ENCODE measurements at places on chromosomes 3 and 15.

GRCh38 chr3:4732925-4733324 is 239.8 kb downstream of the ITPR1 start:
- DNase-seq: no peak

DNA sequence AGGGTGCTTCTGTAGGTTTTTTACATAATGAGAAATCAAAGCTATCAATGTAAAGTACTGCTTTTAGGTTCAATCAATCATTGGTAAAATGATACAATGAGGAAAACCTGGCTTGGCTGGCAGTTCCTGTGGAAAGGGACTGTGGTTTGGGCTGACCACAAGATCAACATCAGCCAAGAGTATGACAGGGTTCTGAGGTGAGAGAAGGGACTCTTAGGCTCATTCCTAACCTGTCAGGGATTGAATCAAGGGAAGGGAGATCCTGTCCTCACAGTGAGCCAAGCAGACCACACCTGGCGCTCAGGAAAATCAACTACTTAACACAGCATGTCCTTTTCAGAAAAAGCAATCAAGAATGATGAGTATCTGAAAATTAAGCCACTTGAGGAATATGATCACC is 111.1 kb downstream of the MAGI1 start:
- no peak for DNase-seq

- no peak for DNase-seq
Measured at GRCh38 chr3:67176396-67176795, 178.3 kb downstream of the KBTBD8 start.

DNA sequence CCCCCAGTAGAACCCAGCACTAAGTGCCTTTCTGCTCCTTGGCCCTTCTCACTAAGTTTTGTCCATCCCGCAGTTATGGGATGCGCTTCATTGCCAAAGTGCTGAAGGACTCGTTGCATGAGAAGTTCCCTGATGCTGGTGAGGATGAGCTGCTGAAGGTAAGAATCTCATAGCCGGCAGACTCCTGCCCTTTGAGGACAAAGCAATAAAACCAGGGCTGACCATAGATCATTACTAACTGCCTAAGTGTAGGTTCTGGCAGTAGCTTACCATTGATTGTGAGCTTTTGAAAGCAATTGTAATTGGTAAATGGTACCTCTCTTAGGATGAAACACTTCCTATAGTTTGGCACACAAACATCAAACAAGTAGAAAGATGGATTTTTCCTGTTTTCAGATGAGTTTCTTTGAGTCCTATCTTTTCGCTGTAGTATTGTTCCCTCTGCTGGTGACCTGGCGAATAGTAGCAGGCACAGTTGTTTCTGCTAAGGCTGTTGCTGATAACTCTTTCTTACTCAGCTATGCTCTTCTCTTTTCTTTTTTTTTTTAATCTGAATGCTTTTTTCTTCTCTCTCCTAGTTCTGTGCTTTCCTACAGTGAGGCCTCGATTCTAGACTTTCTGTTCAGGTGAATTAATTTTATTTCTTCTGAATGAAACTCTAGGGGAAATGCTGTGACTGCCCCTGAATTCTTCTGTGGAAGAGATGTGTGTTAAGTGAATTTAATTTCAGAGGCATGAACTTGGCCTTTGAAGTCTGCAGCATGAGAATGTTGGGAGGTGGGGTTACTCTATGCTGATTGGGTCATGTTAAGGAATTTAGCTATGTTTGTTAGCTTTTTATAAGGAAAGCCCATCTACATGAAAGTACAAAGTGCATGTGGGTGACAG is 47.4 kb upstream of the CRTC3 start:
- no peak for DNase-seq

GRCh38 chr15:73794443-73795133 is 41.4 kb upstream of the INSYN1 start:
- no peak for DNase-seq

DNA sequence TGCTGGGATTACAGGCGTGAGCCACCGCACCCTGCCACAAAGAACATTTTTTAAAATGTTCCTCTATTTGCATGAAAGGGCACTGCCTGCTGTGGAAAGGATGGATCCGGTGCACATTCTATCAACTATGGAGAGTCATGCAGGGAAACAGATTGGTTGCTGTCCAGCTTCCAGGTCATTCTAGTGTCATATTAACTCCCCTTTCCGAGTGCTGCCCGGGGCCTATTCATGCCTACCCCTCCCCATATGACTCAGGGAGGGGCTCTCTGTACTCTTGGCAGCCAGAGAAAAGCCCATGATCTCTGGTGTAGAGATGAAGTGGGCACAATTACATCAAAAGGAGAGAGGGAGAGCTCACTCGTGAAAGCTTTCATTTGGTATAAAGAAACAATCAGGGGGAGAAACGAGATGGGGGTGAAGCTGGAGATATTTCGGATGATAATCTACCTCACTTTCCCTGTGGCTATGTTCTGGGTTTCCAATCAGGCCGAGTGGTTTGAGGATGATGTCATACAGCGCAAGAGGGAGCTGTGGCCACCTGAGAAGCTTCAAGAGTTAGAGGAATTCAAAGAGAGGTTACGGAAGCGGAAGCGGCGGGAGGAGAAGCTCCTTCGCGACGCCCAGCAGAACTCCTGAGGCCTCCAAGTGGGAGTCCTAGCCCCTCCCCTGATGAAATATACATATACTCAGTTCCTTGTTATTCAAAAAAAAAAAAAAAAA is 16.1 kb upstream of the AHSG start:
- DNase-seq: no peak

DNA sequence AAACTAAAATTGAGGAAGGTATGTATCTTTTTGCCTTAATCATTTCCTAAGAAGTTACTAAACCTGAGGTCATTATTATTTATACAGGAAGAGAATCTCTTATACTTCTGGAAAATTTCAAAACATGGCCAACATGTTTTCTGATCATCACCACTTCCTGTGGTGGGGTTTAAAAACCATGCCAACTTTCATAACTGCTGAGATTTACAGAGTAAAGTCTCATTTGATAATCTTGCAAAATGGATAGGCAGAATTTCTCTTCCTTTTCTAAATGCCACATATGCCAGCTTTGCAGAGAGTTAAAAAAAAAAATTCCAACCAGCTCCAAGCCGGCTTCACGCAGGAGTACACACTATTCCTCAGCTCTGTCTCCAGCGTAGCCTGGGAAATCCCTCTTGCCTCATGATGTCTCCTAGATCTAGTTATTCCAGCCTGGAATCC is 124.3 kb upstream of the SPRED1 start:
- no peak for DNase-seq

GRCh38 chr3:135056084-135056730 is 261.1 kb downstream of the EPHB1 start:
- DNase-seq: no peak

GRCh38 chr3:9420850-9421549 is 23.6 kb downstream of the SETD5 start:
- no peak for DNase-seq

DNA sequence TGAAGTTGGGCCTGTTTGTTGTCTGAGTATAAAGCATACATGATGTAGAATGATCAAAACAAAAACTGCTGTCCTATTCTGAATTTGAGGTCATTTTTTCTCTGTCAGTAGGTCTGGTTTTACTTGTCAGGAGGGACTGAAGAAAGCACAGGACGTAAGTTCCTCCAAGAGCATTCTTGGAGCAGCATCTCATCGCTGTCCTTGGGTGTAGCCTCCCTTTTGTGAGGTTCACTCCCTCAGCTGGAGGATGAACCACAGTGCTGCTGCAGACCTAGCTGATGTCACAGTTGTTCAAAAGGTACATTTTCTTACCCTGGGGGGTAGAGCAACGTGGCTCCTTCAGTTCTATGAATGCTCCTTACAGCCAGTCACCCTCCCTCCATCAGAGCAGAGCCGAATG is 490.0 kb upstream of the TBL1XR1 start:
- no peak for DNase-seq

GRCh38 chr15:98666841-98667240 is 18.5 kb downstream of the IGF1R start:
- DNase-seq: no peak

DNA sequence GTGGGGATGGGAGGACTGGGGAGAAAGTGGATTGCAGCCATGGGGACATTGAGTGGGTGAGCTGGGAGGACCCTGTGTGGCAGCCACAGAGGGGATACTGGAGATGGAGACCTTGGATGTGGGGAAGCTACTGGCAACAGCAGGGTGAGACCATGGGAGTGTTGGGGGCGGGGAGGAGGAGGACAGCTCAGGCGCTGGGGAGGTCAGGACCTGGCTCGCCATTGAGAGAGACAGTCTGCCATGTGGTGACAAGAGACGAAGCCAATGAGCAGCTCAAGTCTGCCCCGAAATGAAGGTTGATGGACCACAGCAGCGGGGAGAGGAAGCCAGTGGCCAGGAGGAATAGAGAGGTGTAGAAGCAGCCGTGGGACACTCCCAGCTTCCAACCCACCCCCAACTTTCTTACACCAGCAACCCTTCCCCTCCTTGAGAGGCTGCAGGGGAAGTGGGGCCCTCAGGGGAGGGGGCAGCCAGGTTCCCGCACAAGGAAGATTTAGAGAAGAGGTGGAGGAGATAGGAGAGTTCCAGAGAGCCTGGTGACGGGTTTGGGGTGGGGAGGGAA is 118.1 kb downstream of the ASB7 start:
- no peak for DNase-seq

DNA sequence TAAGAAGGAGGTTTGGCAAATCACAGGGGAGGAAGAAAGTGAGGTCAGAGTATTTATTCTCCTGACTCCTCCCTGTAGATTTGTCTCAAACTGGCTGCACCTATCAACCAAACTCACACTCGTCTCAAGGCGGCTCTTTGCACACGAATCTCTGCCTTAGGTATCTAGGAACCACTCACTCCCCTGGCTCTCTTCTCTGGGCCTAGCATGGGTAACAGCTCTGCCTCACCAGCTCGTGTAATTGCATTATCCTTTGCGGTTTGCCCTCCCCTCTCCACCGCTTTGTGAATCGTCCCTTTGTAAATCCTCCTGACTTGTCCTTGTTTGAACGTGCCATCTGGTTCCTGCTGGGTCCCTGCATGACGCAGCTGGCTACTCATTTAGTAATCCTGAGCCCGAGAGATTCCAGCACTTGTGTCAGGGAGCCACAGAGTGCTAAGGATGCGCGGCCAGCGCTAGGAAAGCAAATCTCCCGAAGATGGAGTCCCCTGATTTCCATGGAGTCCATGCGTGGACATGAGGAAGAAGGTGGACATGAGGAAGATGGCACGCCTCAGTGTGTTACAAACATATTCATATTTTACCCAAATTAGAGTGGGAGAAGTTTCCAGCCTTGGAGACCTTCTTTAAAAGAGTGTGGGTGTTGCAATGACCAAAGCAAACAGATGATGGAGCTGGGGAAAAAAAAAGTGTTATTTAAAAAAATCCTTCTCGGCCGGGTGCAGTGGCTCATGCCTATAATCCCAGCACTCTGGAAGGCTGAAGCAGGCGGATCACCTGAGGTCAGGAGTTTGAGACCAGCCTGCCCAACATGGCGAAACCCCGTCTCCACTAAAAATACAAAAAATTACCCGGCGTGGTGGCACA is 26.7 kb downstream of the NRROS start:
- DNase-seq: no peak

DNA sequence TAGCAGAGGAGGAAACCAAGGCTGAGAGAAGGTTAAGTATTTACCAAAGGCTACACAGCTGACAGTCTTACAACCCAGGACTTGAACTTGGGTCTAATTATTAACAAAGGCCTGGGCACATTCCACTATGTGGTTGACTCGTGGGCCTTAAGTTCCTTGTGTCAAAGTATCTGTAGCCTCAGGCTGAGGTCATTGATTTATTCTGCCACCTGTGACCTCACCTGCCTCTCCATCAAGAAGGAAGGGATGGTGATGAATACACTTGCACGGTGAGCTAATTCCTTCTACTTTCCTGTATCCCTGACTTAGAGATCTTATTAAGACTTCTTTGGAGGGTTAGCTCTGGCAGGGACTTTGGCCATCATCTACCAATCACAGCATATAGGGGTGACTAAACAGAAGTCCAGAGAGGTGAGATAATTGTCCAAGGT is 19.9 kb upstream of the LRRC58 start:
- DNase-seq: no peak

DNA sequence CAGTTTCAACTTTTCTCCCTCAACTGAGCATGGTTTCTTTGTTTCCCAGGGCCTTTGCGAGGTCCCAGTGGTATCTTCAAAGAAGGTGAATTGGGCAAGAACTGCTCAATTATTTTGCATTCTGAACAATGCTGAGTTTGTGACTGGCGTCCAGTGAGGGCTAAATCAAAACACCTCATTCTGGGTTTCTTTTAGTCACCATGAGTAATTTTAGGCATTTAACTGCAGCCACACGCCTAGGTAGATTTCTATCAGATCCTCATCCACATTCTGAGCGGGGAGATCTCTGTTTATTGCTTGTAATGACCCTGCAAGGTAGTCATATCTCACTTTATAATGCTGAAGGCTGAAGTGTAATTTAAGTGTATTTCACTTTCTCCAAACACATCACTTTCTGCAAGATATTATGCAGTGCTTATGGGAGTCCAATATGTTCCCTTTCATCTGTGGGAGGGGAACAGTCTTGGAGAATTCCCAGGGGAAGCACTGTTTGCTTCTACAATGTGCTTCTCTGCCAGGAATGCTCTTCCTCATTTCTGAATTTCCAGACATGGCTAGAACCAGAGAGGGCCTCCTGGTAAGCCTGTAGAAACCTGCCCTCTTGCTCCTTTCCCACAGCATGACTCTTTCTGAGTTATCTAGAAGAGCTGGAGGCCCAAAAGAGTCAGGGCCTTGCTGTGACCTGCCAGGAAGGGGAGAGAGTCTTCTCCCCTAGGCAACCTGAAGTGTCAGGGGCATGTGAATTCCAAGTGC is 91.7 kb downstream of the FRMD4B start:
- DNase-seq: no peak

- no peak for DNase-seq
Measured at GRCh38 chr3:150609988-150610387, 6.9 kb downstream of the SELENOT start.

DNA sequence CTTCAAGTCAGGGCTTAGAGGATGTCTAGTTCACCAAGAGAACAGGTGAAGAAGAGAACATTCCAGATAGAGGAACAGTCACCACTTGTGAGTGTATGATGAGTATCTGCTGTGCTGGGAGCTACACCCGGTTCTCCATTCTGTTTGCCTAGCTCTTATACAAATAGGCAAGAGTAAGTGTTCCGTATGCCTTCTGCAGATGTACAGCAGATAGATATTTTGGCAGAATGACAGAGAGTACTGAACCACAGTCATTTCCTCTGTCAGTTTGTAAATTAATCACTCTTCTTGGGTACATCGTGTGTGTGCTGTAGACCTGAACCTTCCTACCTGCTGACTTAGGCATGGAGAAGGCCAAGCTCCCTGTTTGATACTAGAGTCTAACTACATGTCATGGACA is 108.3 kb upstream of the CTDSPL start:
- no peak for DNase-seq

DNA sequence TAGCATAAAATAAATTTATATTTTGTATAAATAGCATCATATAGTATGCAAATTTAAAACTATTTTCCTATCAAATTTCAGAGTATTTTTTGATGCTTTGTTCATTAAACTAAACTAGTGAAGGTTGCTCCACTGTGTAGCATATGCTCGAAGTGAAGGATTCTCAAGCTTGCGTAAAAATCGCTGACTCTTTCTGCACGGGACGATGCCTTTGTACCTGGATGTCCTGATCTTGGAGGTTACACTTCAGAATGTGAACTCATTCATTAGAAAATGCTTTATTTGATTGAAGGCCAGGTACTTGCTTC is 305.0 kb downstream of the WDR72 start:
- no peak for DNase-seq

GRCh38 chr3:141425523-141426233 is 57.4 kb downstream of the ZBTB38 start:
- no peak for DNase-seq
